ENCODE measurements at places on chromosomes 7 and 10.

GRCh38 chr7:82506702-82507101 is 63.1 kb upstream of the CACNA2D1 start:
- DNase-seq = no peak

- no peak for DNase-seq
Measured at GRCh38 chr10:87506956-87507355, 2.3 kb downstream of the MINPP1 start.

DNA sequence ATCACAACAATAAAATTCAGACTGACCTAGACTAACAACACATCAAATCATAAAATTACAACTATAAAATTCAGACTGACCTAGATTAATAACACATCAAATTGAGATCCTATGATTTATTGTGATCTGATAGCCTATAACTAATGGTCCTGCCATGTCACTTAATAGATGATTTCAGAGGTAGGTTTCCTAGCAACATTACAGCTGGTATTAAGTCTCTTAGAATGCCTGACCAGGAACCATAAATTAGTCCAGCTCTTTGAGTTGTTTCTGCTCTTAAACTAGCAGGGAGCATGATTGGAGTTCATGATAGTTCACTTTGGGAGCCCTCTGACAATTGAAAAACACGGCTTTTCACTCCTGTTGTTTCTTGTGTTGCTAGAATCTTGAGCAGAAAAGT is 318.9 kb downstream of the BMPER start:
- DNase-seq = no peak

GRCh38 chr7:32103361-32103760 is 33.2 kb upstream of the PDE1C start:
- DNase-seq = no peak

DNA sequence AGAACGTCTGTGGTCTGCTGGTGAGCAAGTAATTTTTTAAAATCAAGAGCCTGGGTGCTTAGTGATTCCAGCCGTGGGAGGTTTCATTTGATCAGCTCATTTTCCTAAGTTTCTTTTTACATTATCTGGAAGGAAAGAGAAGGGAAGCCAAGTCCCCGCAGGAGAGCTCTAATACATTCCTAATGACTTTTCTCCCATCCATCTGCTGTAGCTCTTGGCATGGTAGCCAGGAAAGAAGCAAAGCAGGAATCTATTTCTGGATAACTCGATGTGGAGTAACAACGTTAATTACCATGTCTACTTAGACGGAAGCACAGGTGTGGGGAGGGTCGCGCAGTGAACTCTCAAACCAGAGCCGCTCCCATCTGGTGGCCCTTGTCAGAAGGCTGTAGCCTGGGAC is 121.9 kb downstream of the PAXIP1 start:
- DNase-seq = no peak

GRCh38 chr7:26305090-26305868 is 13.6 kb downstream of the SNX10 start:
- no peak for DNase-seq

GRCh38 chr7:38215115-38215514 is 37.1 kb downstream of the STARD3NL start:
- DNase-seq = no peak

DNA sequence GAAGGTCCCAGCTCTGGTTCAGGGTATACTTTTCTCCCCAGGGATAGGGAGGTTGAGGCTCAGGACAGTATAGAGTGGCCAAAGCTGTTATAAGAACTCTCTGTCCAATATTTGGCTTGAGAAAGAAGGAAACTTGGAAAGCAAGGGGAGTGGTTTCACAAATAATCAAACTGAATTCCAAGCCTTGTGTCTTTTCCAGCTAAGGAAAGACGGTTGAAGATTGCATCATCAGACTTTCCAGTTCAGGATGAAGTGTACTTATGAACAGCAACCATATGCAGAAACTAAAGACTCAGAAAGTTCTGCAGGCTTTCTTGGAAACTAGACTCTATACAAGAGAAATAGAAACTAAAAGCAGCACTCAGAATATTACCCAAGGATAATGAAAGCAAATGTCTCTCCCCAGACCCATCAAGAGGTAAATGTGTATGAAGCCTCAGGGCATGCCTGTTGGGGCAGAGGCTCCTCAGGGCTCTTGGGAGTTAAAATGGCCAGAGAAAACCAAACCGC is 46.4 kb downstream of the RAMP3 start:
- no peak for DNase-seq
